ENCODE measurements at places on chromosomes 3 and 15. TPM values are rescaled to one million over a fixed set of nuclear protein-coding genes. Genes with fewer than 3 reads are reported as not detected.

GRCh38 chr3:29901097-29901496 lies 620.2 kb downstream of the RBMS3 start:
- DNase-seq: no peak

GRCh38 chr15:73030122-73030679 lies 22.1 kb upstream of the NEO1 start:
- no peak for DNase-seq

- DNase-seq: no peak
These were observed 70.6 kb downstream of the BDH1 start for GRCh38 chr3:197485143-197485542.

DNA sequence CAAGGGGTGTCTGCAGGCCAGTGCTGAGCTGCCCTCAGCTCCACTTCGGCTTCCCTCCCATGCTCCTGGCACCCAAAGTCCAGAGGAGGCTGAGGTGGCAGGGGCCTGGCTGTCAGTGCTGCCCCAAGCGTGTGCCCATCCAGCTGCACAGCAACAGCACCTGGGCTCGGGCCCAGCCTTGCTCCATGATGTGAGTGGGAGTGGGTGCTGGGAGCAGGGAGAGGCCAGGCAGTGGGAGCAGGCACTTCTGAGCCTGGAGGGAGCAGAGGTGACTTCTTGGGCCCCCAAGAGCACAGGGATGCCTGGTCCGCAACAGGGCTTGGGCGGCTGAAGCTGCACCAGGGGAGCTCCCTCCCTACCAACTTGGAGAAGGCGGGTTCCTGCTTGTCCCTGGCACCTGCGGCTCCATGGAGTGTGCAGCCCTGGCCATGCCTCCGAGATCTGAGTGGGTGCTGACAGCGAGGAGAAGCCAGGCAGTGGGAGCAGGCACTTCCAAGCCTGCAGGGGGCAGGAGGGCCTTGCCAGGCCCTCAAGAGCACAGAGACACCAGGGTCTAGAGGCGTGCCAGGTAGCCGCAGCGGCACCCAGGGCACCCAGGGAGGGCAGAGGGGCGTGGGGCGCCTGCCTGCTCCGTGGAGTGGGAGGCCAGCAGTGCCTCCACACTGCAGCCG lies 366.7 kb upstream of the SGO1 start:
- no peak for DNase-seq

DNA sequence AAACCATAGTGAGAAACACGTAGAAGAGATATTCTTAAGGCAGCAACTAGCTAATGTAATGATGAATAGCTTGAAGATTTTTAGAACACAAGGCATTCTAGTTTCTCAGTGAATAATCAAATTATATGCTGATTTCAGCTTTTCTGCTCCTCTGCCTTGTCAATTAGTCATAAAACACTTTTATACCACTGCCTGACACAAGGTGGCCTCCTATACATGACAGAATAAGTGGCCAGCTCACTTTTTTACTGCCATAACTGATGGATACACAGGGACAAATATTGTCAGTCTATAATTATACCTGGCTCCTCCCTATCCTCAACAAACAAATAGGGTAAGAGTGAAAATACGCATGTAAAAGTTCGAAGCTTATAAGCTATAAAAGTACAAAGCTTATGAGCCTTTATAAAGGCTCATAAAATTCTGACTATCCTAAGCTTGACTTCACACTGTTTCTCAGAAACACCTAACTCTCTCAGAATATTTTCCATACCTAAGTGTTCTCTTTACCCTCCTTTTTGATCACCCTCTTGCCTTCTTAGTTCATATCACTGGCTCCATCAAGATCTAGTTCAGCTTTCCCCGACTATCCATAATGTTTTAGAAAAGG lies 81.6 kb downstream of the HERC1 start:
- DNase-seq: no peak

DNA sequence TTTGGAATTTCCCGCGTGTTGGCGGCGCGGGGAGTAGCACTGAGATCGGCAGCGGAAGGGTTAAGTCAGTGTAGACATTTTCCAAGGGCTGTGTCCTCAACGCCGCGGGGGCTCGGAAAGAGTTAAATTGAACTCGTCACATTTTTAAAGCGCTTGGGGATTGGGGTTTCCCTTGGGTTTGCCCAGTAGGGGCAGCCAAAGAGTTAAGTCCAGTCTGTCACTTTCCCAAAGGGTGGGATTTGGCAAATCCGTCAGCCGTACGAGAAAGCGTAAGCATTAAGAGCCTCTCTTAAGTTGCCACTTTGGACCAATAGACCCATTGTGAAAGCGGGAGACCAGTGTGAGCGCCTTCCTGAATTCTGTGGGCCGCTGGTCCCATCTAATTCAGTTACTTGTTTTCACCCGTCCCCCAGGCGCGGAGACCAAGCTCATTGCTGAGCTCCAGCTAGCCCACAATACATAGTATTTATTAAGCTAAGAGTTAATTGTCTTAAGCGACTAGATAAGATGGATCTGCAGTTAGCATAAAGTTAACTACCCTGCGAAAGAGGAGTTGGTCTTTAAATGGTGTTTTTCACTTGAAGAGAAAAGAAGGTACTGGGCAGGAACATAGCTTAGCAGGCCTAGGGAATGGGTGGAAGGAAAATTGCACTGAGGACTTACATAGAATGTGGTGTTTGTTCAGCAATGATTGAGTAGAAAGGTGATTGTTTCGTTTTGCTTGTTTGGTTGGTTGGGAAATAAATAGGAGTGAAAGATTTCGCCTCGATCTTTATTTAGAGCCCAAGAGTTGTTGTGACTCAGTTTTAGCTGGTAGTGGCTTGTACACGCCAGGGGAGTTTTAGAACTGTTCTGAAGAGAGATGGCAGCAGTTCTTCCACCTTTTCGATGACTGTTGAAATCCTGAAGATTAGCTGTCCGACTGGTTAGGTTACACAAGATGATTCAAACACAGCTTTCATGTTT lies 932 bp downstream of the ARL8B start:
- DNase-seq: peak; percentile 23

DNA sequence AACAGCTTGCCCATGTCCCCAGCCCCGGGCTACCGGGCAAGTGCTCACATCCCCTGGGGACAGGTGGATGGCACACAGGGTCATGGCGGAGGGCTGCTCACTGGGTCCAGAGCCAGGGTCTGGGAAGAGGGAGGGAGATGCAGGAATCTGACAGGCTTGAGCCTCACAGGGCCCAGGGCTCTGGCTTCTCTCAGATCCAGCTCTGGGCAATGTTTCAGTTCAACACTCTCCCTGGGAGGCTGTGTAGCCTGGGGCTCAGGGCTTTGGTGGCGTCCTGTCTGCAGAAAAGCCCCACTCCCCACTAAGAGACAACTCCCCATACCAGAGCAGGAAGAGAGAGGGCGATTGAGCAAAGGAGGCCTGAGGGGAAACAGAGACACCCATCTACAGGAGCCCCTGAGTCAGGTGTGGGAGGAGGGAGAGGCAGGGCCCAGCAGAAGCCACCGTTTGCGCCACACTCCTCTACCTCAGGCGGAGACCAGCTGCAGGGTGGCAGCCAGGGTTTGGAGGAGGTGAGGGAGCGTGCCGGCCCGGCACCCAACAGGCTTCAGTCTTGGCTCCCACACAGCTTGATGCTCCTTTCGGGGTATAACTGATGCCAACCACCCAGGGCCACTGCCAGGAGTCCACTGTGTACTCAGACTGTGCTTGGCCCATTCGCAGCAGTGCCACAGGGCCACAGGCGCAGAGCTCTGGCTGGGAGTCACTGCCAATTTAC lies 16.8 kb upstream of the SRP14 start:
- no peak for DNase-seq

- no peak for DNase-seq
These were observed 159.8 kb downstream of the ERC2 start for GRCh38 chr3:56308471-56308870.

- DNase-seq: no peak
These were observed 165.2 kb upstream of the THBS1 start for GRCh38 chr15:39415634-39416033.

- DNase-seq: no peak
These were observed 56.1 kb downstream of the CACNA2D2 start for GRCh38 chr3:50447290-50447840.

- peak; percentile 26 for DNase-seq
These were observed 17.9 kb upstream of the ANKRD28 start for GRCh38 chr3:15815696-15816095.

- no peak for DNase-seq
These were observed 38.8 kb upstream of the RNF7 start for GRCh38 chr3:141699324-141699723.

DNA sequence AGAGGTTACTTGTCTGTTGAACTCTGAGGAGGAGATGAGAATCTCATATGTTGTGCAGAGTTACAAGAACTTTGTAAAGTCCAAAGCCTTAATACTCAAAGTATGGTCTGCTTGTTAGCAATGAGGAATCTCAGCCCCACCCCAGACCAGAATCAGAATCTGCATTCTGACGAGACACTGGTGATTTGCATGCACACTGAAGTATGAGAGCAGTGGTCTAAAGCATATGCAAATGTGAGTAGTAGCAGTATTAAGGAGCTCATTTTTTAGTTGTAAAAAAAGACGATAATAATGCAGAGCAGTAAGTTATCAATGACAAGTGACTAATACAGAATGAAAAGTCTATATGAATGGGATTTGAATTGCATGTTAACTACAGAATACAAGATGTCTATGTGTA lies 327.7 kb downstream of the RYR3 start:
- no peak for DNase-seq

GRCh38 chr3:189395825-189396224 lies 224.1 kb downstream of the TPRG1 start:
- DNase-seq: no peak

DNA sequence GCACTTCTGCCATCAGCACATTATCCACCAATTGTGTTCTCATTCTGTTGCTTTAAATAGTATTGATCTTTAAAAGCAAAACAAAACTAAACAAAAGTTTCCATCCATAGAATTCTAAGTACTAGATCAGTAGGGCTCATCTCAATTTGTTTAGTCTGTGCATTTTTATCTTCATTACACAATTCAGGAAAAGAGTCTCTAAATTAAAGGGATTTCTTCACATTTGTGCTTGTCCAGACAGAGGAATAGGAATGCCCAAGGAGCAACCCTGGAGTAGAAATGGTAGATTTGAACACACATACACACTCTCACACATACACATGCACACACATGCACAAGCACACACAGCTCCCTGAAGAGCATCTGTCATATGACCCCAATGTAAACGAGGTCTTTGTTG lies 21.4 kb downstream of the LMCD1 start:
- DNase-seq: no peak

GRCh38 chr15:33146051-33146450 lies 48.5 kb downstream of the FMN1 start:
- DNase-seq: no peak

GRCh38 chr3:171458071-171458863 lies 1.9 kb downstream of the TNIK start:
- peak; percentile 41 for DNase-seq

GRCh38 chr3:108500728-108501127 lies 9.7 kb downstream of the MYH15 start:
- DNase-seq: no peak

GRCh38 chr3:137807998-137808397 lies 43.9 kb downstream of the SOX14 start:
- no peak for DNase-seq

DNA sequence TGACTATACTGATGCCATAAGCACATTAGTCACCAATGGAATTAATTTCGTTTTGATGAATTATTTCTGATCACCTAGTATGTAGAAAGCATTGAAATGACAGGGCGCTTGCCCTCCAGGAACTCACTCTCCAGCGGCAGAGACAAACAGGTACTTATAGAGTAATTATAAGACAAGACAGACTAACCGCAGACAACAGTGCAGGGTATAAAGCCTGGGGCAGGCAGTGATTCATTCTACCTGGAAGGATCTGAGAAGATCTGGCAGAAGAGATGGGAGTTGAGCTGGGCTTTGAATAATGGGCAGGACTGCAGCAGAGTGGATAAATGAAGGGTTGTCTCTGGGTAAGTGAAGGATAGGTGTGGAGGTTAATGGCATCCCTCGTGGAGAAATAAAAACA lies 331.8 kb downstream of the FGF12 start:
- DNase-seq: no peak

GRCh38 chr3:66139415-66139814 lies 81.4 kb upstream of the SLC25A26 start:
- DNase-seq: no peak

GRCh38 chr3:131728898-131729642 lies 226.3 kb upstream of the MRPL3 start:
- DNase-seq: no peak

- DNase-seq: no peak
These were observed 177.0 kb downstream of the GOLIM4 start for GRCh38 chr3:167918686-167919085.

DNA sequence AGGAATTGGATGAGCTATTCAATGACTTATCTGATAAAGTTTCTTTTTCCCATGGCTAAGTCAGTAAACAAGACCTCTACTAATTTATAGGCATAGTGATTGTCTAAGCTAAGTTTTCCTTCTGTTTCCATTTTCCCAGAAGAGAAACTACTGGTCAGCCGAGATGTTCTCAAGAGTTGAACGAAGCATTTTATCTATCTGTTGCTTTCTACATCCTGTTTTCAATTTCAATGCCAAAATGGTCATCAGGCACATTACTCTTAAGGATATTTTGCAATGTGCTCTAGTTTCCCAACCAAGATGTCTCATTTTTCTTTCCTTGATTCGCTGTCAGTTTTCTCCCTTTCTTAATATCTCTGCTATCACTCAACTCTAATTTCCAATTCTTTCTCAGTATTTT lies 228.7 kb downstream of the MBNL1 start:
- no peak for DNase-seq

DNA sequence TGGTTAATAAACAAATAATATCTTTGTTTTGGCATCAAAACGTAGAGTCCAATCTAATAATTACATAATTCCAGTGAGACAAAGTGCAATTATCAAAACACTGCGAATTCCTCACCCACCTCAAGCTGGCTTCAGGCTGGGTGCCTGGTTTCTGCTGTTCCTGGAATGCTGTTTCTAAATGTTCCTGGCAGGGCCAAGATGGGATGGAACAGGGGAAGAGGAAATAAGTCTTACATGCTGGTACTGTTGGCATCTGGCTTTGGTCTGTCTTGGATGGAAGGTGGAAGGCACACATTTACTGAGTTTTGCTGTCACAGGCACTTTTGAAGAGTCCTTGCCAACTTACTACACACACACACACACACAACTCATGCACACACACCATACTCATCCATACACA lies 101.9 kb upstream of the SLCO3A1 start:
- no peak for DNase-seq

DNA sequence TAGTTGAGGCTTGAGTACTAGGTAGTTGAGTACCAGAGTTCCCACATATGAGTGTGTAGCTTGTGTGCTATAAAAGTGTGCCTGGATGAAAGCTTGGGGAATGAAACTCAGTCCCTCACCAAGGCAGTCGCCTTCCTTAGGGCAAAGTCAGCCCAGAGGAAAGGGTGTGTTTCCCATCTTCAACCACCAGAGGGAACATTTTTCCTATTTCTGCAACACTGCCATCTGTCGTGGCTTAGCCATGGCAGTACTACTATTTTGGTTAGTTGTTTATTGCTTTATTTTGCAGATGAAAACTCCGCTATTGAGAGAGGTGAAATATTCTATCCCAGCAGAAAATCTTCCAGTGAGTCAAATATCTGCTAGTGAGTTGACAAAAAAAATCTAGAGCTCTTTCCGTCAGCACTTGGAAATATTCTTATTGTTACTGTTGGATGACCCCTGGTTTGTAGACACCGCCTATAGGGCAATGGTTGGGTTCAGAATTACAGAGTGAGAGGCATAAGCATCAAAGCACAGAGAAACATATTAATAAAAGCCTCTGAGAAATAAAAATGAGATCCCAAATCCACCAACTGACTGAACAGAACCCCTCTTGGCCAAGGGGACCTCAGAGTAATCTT lies 239.9 kb downstream of the CPNE4 start:
- DNase-seq: peak; percentile 21

GABRB3 gene
- total RNA-seq: not detected

ACAN gene
- total RNA-seq: not detected

CLSTN2 gene
- 0.02 TPM for total RNA-seq

CHL1 gene
- not detected for total RNA-seq

TRIM42 gene
- not detected for total RNA-seq

Data from naive thymus-derived CD4-positive, alpha-beta T cell (primary cell).